Stimulated activated CD4-positive, alpha-beta T cell treated with anti-CD3 and anti-CD28 coated beads, TNF-alpha, amount 100 ng/mL, for 1 hour (primary cell): ENCODE measurements at places on chromosomes 6 and 20.

DNA sequence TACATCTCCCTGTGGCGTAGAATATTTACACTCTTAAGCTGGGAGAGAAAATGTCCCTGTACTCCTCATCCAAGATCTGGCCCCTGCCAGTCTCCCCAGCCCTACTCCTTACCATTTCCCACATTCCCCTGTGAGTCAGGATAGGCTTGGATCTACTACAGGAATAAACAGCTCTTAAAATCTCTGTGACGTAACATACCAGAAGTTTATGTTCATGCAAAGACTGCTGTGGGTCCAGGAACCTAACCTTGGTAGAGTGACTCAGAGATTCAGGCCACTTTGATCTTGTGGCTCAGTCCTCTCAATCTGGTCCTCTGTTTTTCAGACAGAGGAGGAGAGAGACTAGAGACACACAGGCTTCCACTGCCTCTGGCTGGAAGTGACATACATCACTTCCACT, 38.5 kb upstream of the GPR6 start:
- DNase-seq, result no peak

- DNase-seq, result no peak
These were observed 2.2 kb upstream of the RRBP1 start for GRCh38 chr20:17684077-17684888.

DNA sequence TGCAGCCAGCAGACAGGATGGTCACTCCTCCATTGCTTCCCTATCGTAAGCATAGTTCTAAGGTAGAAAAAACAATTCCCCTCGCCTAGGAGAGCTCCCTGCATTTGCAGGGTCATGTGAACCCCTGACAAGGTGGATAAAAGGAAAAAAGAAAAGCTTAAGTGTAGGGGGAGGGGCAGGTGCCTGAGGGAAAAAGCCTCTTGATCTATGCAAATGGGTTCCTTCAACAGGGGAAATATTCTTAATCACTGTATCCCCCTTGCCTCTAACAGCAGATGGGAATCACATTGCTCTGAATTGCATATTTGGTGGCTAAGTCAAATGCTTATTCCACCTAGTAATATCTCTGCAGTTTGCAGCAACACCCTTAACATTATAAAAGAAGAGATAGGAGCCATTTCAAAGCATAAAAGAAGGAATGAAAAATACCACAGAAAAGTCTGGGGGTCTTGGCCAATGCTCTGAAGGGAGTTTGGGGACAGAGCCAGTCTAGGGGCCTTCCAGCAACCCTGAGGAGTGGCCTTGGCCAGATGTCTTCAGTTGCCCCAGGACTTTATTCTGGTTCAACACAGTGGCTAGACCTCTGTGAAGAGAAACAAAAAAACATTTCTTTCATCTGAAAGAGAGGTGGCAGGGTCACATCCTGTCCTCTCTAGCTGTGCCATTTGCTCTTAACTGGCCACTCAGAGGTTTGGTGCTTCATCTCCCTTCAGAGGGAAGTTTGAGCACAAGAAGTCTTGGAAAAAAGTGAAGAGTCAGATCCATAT, 660.4 kb upstream of the GJE1 start:
- DNase-seq, result no peak

DNA sequence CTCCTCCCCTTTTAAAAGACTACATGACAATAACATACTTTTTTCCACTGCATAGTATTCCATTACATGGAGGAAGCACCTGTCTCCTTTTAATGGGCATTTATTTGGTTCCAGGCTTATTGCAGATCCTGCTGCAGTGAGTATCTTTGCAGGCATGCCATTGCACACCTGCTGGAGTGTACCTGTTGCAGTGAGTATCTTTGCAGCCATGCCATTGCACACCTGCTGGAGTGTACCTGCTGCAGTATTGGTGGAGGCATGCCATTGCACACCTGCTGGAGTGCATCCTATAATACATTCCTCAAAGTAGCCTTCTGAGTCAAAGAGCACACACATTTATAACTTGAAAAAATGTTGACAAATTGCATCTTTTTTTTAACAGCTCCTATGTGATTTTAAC, 1.6 kb downstream of the BFSP1 start:
- no peak for DNase-seq

DNA sequence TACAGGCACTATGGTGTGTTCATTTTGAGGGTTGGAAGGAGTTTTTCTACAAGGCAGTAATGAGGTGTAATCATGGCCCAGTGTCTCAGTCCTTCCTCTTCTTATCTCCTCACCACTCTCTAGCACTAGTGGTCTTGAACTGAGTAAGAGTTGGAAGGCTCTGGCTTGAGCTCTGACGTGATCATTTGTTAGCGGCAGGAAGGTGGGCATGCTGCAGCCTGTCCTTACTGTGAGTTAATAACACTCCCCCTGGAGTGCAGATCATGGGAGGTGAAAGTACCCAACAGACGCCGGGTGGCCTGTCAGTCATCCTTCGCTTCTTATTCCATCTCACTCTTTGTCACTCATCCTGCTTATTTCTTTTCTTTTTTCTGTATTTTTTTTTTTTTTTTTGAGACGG, 356.9 kb downstream of the CDKAL1 start:
- no peak for DNase-seq

DNA sequence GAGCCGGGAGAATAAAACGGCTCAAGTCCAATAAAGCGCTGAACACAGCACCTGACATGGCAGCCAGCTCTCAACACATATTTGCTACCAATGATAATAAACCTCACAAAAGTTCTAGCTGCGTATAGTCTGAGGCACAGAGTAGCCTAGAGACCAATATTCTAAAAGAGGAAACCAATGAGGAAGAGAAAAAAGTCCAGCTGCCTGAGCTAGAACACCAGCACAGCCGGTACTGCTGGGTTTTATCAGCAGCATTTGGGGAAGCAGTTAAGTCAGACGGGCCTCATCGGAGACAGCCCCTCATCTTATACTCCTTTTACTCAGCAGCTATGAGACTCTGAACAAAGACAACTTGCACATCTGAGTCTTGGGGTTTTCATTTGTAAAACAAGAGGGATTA, 2.4 kb upstream of the RTF2 start:
- no peak for DNase-seq

DNA sequence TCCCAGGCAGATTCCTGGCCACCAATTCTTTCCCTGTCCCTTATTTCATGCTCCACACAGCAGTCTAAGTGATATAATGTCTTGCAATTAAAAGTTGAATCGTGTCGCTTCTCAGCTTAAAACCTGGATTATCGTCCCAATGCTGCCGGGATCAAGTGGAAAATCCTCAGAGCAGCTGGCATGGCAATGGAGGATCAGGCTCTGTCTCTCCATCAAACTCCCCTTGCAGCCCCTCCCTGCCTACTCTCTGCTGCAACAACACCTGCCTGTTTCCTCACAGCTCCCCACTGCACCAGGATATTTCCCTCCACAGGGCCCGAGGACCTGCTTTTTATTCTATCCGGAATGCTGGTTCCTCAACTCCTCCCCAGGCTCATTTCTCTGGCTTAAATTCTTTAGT, 277.1 kb downstream of the SYNE1 start:
- DNase-seq, result no peak

- no peak for DNase-seq
These were observed 49.3 kb upstream of the SRPK1 start for GRCh38 chr6:35970181-35970580.

GRCh38 chr6:133769463-133769862, 119.5 kb upstream of the TCF21 start:
- no peak for DNase-seq

DNA sequence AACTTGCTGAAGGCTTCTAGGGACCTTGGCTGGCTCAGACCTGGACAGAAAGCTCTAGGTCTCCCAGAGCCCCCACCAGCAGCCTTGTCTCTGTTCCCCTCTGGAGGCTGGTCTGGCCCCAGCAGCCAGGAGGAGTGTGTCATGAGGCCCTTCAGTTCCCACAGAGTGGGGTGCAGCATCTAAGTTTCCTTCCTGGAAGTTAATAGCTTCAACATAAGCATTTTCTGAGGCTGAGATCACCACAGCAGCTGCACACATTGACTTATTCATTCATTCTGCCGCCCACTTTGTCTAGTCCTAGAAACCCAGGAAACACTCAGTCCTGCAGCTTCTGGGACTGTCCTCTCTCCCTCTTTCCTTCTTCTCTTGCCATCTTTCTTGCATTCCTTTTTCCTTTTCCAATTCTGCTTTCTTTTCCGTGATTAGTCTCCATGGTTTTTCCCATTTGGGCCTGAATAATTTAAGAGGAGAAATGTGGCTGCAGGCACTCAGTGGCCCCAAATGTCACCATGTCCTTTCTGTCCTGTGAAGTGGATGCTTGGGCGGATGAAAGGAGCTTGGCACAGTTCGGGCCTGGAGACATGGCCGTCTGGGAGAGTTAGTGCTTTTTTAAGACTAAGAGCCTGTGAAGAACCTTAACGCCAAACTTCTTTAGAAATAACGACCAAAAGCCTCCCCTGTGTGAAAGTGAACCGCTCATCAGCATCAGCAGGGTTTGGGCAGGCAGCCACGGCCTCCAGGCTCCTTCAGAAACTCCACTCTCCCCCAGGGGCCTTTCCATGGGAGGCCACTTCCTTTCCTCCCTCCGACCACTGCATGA, 31.0 kb upstream of the PCMTD2 start:
- DNase-seq, result no peak

- DNase-seq, result no peak
These were observed 359.1 kb downstream of the QKI start for GRCh38 chr6:163773646-163774045.
